ENCODE measurements at places on chromosomes 16 and 17. TPM values are rescaled to one million over a fixed set of nuclear protein-coding genes. Genes with fewer than 3 reads are reported as not detected.

Gene NPB
- total RNA-seq, result 0.11 TPM

Gene PIPOX
- 1.4 TPM for total RNA-seq

Gene SYNGR3
- total RNA-seq, result 2.0 TPM

Gene CDRT15L2
- total RNA-seq, result not detected

Gene NOL11
- total RNA-seq, result 56.5 TPM

Gene KRTAP4-3
- not detected for total RNA-seq

Gene CACNG3
- total RNA-seq, result not detected

Gene CALB2
- total RNA-seq, result 27.5 TPM

Gene CCT6B
- 3.0 TPM for total RNA-seq

Gene C17orf78
- not detected for total RNA-seq

Gene KPNB1
- total RNA-seq, result 293 TPM

Gene SEPTIN1
- total RNA-seq, result not detected

Gene TSNAXIP1
- 1.6 TPM for total RNA-seq

Gene QRICH2
- total RNA-seq, result 1.4 TPM

Gene EFNB3
- 3.1 TPM for total RNA-seq

Gene MTMR4
- 24.0 TPM for total RNA-seq

Gene CRISPLD2
- 0.77 TPM for total RNA-seq

Gene KRT25
- total RNA-seq, result not detected

Gene ZG16
- not detected for total RNA-seq

Measured in A375 (cell line).